Stimulated activated CD8-positive, alpha-beta memory T cell treated with anti-CD3 and anti-CD28 coated beads, Interleukin-4, amount 100 ng/mL, for 4 hours (primary cell): ENCODE measurements at places on chromosomes 4 and X.

GRCh38 chr4:24745172-24745895, 50.0 kb upstream of the SOD3 start:
- DNase-seq = no peak

GRCh38 chr4:8411351-8412180, 29.0 kb downstream of the ACOX3 start:
- DNase-seq = no peak

GRCh38 chrX:37847733-37848197, 394 bp upstream of the DYNLT3 start:
- DNase-seq = no peak

GRCh38 chrX:131840799-131841495, 182.2 kb upstream of the STK26 start:
- DNase-seq = no peak

DNA sequence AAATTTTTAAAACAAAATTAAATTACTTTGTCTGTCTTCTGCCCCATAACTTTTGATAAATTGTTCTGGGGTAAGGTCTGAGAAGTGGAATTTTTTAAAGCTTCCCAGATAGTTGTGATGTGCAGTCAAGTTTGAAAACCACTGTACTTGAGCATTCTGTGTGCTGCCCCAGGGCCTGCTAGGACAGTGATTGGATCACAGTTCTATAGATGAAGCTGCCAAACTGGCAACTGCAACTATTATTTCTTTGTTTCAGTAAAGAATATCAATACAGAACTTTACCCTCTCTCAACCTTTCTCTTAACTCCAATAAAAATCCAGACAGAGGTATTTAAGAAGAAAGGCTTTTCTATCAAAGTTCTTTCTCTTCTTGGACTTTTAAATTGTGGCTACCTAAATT, at the start of gene OPRPN:
Gene OPRPN (plus strand): TSS at position 361 of the 400 bp plus-strand sequence. CDS start 1,346 bp downstream, outside the sequence.
- no peak for DNase-seq

DNA sequence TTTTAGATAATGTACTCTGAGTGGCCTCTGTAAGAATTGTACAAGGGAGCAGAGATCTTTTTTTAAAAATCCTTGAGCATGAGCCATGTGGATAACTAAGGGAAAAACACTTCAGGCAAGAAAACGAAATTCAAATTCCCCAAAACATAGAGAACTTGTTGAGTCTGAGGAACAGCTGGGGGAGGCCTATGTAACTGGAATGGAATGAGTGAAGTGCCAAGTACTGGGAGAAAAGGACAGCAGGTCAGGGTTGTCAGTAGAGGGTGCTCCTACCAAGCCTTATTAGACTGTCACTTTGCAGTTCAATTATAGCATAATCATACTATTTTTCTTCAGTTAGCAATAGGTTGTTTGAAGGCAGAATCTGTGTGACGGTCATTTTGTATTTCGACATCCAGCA, 135.1 kb downstream of the ARHGAP6 start:
- no peak for DNase-seq

DNA sequence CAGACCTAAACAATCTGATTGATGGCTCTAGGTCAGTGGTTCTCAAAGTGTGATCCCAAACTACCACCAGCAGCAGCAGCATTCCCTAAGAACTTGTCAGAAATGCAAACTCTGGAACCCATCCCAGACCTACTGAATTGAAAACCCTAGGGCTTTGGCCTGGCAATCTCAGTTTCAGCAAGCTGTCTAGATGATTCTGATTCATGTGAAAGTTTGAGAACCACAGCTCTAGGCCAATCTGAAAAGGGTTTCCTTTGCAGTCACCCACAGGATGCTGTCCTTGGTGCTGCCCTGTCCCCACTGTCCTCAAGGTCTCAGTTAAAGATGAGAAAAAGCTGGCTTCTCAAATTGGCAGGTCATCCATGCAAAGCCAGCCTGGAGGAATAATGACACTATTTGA, 34.8 kb downstream of the SMPX start:
- DNase-seq = no peak

- DNase-seq = no peak
Observed at GRCh38 chr4:65242156-65242846, 428.0 kb downstream of the EPHA5 start.

DNA sequence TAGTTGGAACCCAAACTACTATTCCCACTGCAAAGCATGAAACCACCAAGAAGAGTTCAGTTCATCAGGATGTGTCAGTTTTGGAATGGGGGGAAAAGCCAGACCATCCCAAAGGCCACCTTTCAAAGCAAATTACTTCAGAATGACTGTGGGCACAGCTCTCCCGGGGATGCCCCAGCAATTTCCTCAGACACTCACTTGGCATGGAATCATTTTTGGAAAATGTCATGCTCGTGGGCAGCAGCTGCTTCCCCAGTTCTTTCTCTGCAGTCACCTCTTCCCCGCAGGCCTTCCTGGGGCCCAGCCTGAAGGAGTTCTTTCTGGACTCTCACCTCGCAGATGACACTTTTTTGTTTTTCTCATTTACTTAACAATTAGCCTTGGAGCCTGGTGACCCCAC, 350.3 kb downstream of the NR3C2 start:
- no peak for DNase-seq

GRCh38 chr4:87530868-87531267, 1.7 kb upstream of the SPARCL1 start:
- no peak for DNase-seq
